Caco-2 (cell line): ENCODE measurements at places on chromosomes 7 and 10. TPM values are rescaled to one million over a fixed set of nuclear protein-coding genes. Genes with fewer than 3 reads are reported as not detected.

SEMA3D gene
- total RNA-seq, result 0.61 and 0.84 TPM in 2 replicates

ANKRD61 gene
- total RNA-seq, result 0.32 TPM in 1 of 2 replicates, not detected in the other

CCDC3 gene
- total RNA-seq, result 1.9 and 3.2 TPM in 2 replicates

- no peak for DNase-seq
These were observed 12.1 kb upstream of the STK17A start for GRCh38 chr7:43570688-43571365.
